Right cardiac atrium (tissue), 5 donors: ENCODE measurements at places on chromosomes 7 and 10. TPM values are rescaled to one million over a fixed set of nuclear protein-coding genes. Genes with fewer than 3 reads are reported as not detected.

SFTPA2 gene
- total RNA-seq: not detected

DNA sequence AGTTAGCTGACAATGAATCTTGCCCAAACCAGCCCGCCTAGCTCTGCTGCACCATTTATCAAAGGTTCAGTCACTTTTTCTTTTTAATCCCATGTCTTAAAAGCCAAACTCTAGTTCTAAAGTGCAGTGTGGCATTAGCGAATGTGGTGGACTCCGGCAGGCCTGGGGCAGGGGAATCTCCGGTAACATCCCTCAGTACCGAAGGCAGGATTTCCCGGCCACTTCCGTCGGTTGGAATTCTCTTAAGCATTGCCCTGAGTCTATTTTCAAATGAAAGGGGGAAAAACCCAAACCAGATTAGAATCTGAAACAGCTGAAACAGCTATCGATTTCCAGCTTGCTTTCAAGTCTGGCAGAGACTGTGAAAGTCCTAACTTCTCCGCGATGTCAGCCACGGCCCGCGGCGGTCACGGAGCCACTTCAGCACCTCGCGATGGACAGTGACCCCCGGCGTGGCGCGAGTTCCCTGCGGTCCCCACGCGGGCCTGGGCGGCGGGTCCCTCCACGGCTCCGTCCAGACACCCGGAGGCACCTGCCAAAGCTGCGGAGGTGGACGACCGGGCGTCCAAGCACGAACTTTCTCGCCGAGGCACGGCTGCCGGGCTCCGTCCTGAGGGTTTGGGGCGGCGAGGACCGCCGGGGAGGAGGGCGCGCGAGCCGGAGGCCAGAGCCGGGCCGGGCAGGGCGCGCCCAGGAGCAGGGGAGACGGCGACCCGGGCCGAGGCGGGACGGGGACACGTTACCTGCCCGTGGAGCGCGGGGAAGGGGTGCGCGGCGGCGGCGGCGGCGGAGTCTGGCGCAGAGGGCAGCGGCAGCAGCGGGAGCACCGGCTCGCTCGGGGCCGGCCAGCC lies 745 bp downstream of the TCERG1L start:
- no peak for DNase-seq

DNA sequence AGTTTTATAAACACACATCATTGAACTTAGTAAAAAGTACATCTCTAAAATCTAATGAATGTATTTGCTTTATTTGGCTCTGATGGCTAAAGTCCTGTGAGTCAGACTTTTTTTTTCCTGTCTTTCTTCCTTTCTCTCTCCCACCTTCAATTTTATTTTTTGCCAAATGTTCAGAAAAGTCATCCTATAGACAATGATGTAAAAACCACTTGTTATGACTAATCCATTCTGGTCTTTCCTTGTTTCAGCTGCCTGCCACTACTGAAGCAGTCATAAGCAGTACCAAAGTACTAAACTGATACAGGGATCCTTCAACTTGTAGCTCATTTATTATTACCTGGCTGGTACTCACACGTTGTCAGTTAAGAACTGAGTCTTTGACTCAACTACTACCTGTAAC lies 23.9 kb downstream of the HECTD2 start:
- DNase-seq: no peak

GCK gene
- 7.4 TPM for total RNA-seq

DNA sequence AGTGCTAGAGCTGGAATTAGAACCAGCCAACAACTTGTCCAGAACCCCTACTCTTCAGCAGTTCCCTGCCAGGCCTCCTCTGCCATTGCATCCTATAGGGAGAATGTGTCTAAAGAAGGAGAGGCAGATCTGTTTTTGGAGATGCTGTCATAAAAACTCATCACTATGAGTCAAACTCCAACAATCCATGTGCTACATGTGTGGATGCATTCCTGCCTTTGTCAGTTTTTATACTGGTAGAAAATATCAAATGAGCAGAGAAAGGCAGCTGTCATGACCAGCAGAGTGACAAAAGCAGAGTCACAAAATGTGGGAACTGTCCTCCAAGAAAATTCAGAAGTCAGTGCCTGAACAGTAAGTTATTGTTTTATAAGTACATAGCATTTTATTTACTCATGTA lies 93.0 kb downstream of the ABLIM1 start:
- no peak for DNase-seq

GRCh38 chr10:860519-860918 lies 71.0 kb downstream of the LARP4B start:
- no peak for DNase-seq

GRID1 gene
- total RNA-seq: 0.40 TPM

DNA sequence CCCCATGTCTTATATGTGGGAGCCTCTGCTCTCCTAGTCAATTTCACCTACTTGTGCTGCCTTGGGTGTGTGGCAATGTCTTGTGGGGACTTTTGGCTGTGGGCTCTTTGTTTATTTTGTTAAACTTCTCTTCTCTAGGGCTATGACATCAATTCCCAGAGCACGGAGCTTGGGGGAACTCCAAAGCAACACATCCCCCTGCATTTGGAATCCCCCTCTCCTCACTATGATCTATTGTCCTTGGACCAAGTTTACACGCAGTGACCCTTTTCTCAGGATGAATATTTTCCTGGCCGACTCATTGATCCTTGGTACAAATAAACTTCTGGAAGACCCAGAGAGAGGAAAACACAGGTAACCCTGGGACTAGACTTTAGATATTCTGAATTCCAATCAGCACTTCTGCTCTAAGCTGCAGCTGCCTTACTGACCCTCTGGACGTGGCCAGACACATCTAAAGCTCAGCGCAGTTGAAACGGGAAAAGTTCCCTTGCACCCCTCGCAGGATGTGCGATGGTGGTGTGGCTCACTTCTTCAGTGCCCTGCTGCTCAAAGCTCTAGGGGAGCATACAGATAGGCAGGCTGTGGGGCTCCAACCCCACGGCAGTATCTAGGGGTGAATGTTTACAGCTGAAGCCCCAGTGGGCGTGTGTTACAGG lies 110.8 kb downstream of the TMEM178B start:
- DNase-seq: no peak

- no peak for DNase-seq
These were observed 2.3 kb downstream of the INSYN2A start for GRCh38 chr10:127194111-127194510.

PAX4 gene
- not detected for total RNA-seq

- DNase-seq: no peak
These were observed 42.6 kb downstream of the KIAA1217 start for GRCh38 chr10:24251547-24251946.

PRF1 gene
- 2.5 TPM for total RNA-seq

SPDYE8 gene
- not detected for total RNA-seq

CUTC gene
- total RNA-seq: 29.6 TPM

ZNF438 gene
- total RNA-seq: 15.2 TPM

- DNase-seq: no peak
These were observed 51.4 kb downstream of the RBM20 start for GRCh38 chr10:110695539-110695886.

PHKG1 gene
- total RNA-seq: 50.4 TPM

DNA sequence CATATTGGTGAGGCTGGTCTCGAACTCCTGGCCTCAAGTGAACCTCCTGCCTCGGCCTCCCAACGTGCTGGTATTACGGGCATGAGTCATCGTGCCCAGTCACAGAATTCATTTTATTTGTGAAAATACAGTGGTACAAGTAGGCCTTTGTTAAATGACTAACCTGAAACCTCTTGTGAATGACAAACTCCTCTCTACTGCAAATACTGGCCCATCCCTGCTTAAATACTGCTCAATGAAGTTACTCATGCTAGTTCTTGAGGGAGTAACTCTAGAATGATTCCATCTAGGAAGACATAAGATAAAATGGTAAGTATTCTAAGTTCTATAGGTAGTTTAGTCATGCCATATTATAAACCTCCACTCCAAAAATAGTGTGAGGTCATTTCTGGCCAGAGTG lies 80.7 kb downstream of the UBE2H start:
- no peak for DNase-seq

MOGAT3 gene
- total RNA-seq: not detected

- DNase-seq: no peak
These were observed 687 bp downstream of the HELLS start for GRCh38 chr10:94546049-94546900.

DNA sequence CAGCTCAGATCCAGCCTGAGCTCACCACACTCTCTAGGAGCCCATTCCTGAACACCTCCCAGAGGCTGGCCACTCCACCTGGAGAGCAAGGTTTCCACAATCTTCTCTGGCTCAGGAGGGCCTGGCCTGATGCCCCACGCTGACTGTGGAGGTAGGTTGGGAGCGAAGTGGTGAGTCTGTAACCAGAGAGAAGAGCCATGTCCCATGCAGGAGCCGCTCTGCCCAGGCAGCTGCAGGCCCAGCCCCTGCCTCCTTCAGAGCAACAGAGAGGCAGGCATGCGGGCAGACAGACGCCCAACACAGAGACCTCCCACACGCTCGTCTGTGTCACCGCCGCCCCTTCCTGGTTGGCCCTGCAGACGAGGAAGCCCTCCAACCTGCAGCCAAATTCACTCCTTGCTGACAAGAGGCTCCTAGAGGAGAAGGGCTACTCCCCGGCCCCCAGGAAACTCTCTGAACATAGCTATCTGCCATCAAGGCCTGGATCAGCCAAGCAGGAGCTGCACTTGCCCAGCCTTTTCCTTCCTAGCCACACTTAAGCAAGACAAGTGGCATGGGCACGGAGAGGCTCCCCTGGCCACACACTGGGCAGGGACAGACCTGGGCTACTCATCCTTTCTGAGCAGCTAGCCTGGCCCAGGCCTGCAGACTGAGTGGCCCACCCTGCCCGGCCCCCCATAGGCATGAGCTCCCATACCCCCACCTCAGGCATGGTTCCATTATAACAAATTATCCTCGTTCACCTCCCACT lies 101.9 kb downstream of the GRID1 start:
- no peak for DNase-seq

TRUB1 gene
- 18.8 TPM for total RNA-seq

DNA sequence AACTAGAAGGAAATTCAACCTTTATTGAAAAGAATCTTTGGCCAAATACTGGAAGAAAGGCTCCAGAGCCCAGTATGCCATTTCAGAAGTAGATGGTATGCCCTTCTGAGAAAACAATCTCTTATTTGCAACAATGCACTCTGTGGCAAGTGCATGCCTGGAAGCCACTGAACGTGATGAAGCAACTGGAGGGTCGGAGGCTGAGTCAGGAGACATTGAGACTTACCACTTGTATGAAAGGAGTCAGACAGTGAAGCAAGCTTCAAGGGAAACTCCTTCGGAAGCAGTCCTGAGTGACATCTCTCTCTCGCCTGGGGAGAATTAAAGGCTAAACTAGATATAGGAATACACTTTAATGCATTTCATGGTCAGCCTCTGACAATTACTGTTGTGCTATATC lies 353.7 kb downstream of the NRG3 start:
- DNase-seq: no peak

GDF10 gene
- total RNA-seq: 3.0 TPM

DNA sequence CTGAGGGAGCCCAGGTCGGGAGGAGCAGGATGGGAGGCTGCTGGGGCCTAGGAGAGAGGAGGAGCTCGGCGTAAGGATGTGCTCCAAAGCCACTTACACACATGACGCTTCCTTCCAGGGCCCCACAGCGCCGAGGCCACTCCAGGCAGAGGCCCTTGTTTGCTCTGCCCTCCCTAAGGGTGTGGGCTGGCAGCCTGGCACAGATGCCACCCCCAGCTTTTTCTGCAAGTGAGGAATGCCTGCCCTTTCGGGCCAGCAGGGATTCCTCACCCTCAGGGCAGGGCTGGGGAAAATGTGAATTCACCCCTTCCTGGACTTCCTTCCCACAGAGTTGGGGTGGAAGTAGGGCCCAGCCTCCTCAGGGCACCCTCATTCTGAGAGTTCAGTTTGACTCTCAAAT lies 5.6 kb upstream of the AQP1 start:
- no peak for DNase-seq

DNA sequence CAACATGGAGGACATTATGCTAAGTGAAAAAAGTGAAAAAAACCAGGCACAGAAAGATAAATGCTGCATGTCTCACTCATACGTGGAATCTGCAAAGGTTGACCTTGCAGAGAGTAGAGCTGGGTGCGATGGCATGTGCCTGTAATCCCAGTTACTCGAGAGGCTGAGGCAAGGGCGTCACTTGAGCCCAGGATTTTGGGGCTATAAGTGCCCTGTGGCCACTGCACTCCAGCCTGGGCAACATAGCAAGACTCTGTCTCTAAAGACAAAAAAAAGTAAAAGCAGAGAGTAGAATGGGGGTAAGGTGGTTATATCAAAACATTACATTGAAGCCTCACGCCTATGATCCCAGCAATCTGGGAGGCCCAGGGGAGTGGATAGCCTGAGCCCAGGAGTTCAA lies 22.8 kb downstream of the CBX3 start:
- DNase-seq: no peak

- no peak for DNase-seq
These were observed 308.6 kb upstream of the FZD8 start for GRCh38 chr10:35950701-35951100.

DNA sequence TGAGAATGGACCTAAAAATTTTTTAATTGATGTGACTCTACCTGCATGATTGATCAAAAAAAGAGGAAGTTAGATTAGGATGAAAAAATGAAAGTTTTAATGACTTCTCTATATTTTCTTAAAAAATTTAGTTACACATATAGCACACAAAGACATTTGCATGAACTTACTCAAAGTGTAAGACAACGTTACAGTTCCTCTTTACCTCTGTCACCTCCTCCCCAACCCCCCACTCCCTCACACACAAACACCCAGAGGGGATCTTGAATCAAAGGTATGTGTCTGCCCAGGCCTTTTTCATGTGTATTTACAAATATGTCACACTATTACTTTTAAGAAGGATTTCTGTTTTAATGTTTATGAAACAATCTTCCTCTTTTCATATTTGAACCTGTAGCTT lies 20.6 kb upstream of the CDCA7L start:
- no peak for DNase-seq

DNA sequence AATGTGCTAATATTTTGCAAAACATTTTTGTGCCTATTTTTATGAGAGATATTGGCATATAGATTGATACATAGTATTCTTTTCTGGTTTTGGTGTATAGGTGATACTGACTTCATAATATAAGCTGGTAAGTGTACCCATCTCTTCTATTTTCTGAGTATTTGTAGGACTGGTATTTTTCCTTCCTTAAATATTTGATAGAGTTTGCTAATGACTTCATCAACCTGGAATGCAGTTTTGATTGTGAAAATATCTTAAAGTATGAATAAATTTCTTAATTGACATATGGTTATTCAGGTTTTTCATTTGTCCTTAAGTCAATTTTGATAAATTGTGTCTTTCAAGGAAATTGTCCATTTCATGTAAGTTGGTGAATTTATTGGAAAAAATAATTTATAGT lies 6.1 kb upstream of the SCRN1 start:
- no peak for DNase-seq

PDE6C gene
- not detected for total RNA-seq

DNA sequence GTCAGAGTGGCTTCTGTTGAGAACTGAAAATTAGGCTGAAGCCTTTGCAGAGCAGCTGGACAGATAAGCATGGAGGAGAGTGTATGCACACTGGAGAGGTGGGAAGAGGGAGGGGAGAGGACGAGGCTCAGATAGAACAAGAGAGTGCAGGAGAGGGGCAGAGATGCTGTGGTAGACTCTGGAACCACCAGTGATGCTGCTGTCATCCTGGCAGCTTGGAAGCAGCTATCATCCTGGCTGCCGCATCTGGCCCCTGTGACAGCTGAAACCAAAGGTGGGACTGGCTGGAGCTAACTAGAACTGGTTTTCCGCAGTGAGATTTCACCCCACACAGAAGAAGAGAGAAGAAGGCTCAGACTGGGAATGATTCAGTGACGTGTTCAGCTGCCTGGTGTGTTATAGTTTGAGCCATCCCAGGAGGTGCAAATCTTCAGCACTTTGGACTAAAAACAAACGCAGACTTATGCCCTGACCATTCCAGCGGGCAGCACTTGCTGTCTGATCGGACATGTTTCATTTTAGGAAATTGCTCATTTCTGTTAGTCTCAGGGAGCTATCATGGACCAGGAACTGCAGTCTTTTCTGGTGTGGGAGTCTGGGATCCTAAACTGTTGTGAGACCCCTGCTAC lies 38.4 kb downstream of the EEPD1 start:
- DNase-seq: no peak
